ENCODE measurements at places on chromosomes 5 and 9.

- DNase-seq: no peak
Measured at GRCh38 chr5:162067655-162068411, at the start of gene GABRG2. Gene GABRG2, plus strand, starts transcription at chr5:162067773. Its CDS starts 227 bp downstream, at chr5:162068000.

DNA sequence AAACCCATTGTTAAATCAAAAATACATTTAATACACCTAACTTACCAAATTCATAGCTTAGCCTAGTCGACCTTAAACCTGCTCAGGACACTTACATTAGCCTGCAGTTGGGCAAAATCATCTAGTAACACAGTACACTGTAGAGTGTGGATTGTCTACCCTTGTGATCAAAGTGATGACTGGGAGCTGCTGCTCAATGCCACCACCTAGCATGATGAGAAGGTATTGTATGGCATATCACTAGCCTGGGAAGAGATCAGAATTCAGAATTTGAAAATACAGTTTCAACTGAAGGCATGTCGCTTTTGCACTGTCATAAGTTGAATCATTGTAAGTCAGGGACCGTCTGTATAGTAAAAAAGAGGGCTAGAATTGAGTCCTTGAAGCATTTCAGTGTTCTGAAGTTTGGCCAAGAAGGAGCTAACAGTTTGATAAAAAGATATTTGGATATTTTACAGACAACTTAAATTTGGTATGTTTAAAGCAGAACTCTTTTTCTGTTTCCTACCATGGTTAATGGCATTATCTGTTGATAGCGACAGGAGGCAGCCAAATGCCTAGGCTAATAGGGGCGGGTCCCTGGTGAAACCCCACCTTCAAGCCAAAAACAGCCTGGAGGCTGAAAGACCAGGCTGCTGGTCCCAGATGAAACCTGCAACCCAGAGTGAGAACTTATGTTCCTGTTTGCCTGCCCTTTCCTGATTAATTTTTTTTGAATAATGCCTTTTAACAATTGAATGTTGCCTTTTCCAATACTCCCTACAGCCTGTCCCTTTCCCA lies 23.0 kb downstream of the SMIM15 start:
- DNase-seq: no peak

DNA sequence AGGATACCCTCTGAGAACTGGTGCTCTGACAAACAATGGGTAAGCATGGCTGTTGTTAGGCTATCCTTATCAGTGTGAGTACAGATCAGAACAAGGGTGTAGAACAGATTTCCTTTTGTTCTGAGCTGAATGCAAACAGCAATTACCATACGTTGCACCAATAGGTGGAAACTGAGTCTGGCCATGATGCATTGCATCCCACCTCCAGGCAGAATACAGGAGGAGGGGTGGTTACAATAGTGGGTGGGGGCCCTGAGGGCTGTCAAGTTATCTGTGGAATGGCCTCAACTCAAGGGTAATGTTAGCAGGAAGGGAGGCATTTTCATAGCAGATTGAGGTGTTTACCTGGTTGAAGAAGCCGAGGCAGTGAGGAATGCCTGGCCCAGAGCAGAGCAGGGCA lies 54.3 kb upstream of the GLRX start:
- DNase-seq: no peak

- DNase-seq: no peak
Measured at GRCh38 chr5:68264024-68264956, 48.7 kb downstream of the PIK3R1 start.

GRCh38 chr9:89555451-89556375 lies 49.1 kb upstream of the GADD45G start:
- no peak for DNase-seq

DNA sequence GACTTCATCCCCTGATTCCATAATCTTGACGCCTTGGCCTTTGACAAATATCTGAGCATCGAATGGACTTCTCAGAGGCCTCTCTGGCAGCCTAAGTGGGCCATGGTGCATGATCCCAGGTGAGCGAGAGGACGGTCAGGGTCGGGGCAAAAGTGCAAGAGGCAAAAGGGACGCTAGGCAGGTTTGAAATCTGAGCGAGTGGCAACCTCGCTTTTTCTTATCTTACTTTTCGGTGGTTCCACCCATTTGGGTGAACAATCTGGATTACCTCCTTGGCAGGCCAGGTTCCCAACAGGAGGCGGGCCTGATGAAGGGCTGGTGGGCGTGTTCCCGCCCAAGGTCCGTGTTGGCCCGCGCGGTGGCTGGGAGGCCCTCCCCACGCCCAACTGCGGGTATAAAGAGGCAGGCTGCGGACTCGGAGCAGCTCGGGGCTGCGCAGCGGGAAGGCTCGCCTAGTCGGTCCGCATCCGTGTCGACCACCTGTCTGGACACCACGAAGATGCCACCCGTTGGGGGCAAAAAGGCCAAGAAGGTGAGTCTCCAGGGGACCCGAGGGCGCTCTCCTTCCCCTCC lies at the start of gene BHMT:
BHMT (plus strand) TSS at position 423 of the 573 bp plus-strand sequence; CDS start at position 500, 77 bp downstream.
- no peak for DNase-seq

DNA sequence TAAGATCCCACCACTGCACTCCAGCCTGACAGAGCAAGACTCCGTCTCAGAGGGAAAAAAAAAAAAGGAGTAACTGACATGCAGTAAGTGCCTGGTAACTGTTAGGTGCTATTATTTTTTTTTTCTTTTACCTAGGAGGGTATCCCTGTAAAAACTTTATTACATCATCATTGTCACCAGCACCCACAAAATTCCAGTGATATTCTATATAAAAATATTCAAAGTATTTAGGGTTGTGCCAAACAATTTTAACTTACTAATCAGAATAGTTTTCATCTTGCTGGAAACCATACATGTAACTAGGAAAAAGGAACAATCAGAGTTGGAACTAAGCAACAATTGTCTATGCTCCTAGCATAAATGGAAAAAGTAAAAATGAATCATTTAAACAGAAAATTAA lies 112.4 kb downstream of the SSBP2 start:
- DNase-seq: no peak

DNA sequence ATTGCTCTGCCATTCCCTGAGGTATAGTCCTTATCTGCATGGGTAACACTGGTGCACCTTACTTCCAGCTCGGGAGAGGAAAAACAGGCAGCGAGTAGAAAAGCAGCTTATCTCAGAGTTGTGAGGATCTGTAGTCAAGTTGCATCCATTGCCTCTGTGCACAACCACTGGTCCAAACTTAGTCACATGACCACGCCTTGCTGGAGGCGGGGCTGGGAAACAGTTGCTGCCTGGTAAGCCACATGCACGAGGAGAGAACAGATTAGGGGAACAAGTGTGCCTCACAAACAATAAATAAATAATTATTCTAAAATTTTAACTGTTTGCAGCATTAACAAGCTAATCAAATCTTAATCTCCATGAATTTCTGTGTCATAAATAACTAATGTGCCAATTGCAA lies 18.6 kb downstream of the ZNF622 start:
- no peak for DNase-seq

GRCh38 chr5:161507591-161507990 lies 38.9 kb downstream of the GABRB2 start:
- DNase-seq: no peak

DNA sequence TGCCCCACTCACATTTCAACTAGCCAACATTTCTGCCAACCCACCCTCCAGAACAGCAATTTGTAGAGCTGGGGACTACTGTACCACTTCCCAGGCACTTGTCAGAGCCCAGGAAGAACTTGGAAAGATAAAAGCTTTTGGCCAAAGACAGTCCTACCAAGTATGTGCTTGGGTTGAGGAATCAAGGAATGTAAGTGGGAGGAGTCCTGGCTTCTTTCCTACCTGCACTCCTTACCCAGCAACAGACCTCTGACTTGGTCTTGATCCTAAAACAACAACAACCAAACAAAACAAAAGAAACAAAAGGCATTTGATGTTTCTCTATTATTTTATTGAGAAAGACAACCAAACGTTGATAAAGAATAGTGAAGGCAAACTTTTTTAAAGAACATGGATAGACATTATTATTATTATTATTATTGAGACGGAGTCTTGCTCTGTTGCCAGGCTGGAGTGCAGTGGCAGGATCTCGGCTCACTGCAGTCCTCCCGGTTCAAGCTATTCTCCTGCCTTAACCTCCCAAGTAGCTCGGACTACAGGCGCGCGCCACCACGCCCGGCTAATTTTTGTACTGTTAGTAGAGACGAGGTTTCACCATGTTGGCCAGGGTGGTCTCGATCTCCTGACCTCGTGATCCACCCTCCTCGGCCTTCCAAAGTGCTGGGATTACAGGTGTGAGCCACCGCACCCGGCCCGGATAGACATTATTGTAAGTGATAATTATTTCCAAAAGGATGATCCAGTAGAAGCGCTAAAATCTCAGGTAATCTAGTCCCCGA lies 33.5 kb downstream of the ANXA2R start:
- no peak for DNase-seq

GRCh38 chr5:9722601-9723180 lies 92.5 kb upstream of the TAS2R1 start:
- no peak for DNase-seq

DNA sequence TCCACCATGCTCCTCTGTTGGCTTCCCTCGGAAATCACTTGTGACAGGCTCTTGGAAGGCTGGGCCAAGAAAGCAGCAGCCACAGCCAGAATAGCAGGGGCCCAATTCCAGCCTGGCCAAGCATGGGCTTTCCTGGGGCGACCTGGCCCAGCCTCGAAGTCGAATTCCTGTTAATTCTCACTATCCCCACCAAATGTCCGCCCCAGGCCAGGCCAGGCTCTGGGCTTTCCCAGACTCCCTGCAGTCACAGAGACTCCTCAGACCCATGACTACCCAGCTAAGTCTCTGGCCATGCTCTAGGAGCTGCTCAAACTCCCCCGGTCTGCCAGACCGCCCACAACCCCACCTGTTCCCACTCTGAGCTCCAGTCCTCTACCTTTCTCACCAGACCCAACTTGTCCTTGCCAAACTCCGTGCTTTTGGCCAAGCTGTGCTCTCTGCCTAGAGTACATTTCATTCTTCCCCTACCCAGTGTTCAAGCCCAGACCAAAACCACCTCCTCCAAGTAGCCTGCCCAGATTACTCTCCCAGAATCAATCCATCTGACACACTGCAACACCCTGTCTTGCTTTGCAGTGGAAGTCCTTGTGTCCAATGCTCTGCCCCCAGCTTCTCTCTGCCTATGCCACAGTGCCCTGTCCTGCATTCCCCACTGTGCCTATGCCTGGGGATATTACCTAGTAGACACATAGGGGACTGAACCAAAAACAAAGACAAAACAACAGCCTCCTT lies 26.2 kb downstream of the SHB start:
- no peak for DNase-seq
